Breast epithelium (tissue), 4 donors: ENCODE measurements at places on chromosomes 6 and 20. TPM values are rescaled to one million over a fixed set of nuclear protein-coding genes. Genes with fewer than 3 reads are reported as not detected.

Gene GJA1
- total RNA-seq = 91.0 TPM

DNA sequence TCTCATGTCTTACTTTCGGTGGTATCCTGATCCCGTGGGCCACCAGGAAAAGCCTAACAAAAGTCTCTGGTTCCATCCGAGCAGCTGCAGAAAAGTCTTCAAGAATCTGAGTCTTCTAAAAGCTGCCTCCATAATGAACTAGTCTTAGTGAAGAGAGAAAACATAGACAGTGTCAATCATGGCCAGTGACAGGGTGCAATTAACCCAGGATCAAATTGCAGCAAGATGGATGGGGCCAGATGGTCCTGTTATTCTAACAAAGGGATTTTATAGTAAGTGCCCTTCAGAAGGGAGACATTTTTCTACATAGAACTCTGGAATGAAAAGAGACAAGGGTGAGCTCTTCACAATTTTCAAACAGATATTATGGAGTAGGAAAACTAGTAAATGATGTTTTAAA lies 281.6 kb upstream of the ZFP64 start:
- DNase-seq = no peak

Gene PHACTR3
- 0.33 TPM for total RNA-seq

Gene SLC22A3
- total RNA-seq = 13.1 TPM

Gene GHRH
- not detected for total RNA-seq

Gene TRIM10
- not detected for total RNA-seq

DNA sequence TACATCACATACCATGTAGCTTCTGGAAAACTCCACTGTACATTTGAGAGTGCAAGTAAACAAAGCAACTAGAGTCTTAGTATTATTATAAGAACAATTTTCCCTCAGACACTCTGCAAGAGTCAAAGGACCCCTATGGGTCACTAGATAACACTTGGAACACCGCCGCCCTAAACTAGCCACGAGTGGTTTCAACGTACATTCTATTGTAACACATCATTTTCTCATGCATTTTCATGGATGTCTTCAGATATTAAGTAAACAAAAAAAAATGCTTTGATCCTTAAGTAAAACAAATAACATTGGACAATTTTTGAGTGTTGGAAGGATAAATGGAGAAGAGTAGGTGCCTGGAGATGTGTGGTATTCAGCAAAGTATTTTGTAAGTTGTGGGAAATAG lies 3.2 kb upstream of the RNF146 start:
- no peak for DNase-seq

DNA sequence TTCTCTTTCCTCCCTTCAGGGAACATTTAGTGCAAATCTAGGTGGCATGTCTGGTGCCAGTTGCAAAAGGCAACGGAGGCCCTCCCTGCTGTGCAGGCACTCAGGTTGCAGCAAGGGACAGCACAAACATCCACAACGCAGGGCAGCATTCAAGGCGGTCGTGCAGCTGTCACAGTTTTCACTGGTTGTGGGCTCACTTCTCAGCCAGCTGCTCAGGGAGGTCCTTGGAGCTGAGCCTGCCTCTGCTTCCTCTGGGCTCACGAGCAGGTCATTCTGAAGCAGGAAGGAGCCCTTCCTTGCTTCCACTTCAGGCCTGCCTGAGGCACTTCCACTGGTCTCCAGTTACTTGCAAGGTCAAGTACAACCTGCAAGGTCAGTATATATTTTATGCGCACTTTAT lies 3.8 kb upstream of the NPEPL1 start:
- no peak for DNase-seq

Gene WFDC2
- total RNA-seq = 43.9 TPM

Gene CDK5RAP1
- 21.8 TPM for total RNA-seq

Gene LAMA4
- 142 TPM for total RNA-seq

DNA sequence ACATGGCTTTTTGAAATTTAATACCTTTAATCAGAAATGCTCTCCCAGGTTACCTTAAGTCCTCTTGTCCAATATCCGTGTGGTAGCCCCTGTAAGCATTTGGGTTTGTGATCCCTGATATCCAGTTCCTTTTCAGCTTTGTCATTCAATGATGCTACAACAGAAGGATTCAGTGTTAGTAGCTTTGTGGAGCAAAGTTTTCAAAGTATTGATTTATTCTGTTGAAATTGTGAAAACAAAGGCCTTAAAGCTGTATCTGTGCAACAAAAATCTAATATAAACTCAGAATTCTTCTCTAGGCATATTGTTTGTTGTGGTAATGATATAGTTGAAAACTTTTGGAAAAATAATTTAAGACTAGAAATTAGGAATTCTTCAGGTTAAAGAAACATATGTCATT lies 91.9 kb downstream of the ADGRB3 start:
- DNase-seq = no peak

DNA sequence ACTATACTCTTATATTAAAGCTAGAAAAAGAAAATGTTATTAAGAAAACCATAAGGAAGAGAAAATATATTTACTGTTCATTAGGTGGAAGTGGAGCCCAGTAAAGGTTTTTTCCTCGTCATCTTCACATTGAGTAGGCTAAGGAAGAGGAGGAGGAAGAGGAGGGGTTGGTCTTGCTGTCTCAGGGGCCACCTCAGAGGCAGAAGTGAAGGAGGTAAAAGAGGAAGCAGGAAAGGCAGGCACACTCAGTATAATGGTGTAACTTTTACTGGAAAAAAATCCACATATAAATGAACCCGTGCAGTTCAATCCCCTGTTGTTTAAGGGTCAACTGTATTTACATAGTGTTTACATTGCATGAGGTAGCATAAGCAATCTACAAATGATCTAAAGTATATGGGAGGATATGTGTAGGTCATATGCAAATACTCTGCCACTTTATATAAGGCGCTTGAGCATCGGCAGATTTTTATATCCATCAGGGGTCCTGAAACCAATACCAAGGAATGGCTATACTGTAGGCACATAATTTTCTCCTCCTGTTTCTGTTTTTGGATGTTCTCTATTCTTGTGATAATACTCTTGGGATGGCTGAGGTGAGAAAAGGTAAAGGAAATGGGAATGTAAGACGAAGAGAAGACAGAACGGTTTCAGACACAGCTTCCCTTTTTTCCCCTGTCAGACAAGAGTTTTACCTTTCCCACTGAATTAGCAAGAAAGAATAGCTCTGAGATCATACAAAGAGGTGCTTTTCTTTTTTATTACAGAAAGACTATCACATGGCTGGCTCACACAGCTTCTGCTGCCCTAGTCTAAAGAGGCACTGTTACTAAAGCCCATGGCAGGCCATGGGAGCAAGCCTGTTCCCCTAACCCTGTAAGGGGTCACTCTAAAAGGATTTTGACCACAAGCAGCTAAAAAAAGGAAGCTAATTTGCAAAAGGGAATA lies 59.9 kb downstream of the NUDT3 start:
- DNase-seq = no peak

DNA sequence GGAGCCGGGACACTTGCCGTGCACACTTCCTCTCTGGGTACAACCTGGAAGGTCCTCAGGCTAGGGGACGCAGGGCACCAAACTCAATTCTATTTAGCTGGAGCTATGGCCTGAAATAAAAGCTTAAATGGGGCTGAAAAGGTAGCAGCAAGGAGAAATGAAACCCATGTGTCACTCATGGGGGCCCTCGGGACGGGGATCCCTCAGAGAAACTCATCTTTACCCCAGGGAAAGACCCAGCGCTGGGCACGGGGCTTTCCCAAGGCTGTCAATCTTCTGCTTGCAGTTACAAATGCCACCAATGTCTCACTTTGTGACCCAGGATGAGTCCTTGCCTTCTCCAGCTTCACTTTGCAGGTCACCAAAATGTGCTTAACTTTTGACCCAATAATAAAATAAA lies 16.5 kb downstream of the SNAI1 start:
- DNase-seq = no peak

GRCh38 chr6:53956068-53956711 lies 155.1 kb upstream of the MLIP start:
- peak; percentile 72 for DNase-seq

DNA sequence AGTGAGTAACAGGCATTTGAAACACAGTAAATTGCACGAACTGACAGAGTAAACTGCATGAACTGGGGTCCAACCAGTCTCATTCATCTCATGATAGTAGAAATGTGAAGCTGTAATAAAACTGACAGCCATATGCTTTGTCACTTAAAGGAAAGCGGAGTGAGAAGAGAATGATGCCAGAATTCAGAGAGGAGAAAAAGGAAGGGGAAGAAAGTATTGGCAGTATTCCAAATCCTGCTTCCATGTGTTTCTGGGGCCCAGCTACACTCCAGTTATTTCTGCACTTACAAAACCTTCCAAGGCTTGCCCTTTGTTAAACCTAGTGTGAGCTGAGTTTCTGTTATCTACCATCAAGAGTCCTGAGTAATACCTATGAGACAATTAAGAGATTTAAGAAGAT lies 17.2 kb downstream of the SNX14 start:
- no peak for DNase-seq

GRCh38 chr6:6484681-6485080 lies 103.8 kb upstream of the LY86 start:
- no peak for DNase-seq

DNA sequence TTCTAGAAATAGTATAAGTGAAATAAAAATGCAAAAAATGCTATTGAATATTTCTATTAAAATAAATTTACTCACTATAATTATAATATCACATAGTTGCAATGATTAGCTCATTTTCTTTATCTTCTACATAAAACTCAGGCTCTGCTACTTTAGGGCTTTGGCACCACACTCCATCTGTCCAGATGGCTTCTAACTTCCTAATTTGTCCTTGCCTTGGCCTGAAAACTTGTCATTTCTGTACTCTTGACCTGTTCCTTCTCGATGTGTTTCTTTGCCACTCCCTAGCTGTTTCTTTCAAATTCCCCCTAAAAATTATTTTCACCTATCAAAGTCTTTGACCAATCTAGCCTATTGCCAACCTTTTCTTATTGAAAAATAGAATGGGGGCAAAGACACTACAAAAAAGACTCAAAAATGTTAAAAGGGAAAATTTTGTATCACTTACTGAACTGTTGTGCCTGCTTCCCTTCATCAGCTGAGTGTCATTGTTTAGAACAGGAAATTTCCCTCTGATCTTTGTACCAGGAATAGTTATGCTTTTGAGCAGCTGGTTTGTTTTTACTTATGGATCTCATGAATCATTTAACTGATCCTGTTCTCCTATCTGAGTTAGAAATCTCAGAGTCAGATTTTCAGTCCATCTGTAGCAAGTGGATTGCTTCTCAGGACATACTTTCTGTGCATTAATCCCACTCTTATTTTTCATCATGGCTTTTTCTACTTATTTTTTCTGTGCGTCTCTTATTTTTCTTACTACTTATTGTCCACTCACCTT lies 279.2 kb upstream of the CNR1 start:
- DNase-seq = no peak
